Fibroblast of skin of scalp (primary cell): ENCODE measurements at places on chromosomes 16 and 17.
A peak's percentile ranks its signal among the peaks of the same experiment; 100 is the strongest.

DNA sequence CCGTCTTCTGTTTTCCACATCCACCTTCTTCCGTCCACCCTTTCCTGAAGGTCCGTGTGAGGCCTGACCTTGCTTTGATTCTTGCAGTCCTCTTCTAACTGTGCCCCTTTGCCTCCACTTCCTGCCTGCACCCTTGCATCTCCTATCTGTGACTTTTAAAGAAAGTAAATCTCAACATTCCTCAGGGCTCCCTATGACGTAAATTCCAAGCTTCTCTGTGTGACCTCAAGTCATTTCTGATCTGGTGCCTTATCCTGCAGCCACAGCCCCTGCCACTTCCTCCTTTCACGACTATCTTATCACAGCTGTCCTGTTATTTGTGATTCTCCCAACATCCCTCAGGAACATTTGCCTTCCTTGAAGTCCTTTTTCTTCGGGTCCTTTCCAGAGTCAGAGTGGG, 520.5 kb downstream of the CDH13 start:
- no peak for DNase-seq

- DNase-seq: peak; percentile 91
Measured at GRCh38 chr17:51035431-51035830, 85.2 kb downstream of the SPAG9 start.

GRCh38 chr16:63050391-63050790, 1014.2 kb upstream of the CDH8 start:
- DNase-seq: no peak

GRCh38 chr16:81608523-81609209, 164.1 kb downstream of the CMIP start:
- peak; percentile 88 for DNase-seq

DNA sequence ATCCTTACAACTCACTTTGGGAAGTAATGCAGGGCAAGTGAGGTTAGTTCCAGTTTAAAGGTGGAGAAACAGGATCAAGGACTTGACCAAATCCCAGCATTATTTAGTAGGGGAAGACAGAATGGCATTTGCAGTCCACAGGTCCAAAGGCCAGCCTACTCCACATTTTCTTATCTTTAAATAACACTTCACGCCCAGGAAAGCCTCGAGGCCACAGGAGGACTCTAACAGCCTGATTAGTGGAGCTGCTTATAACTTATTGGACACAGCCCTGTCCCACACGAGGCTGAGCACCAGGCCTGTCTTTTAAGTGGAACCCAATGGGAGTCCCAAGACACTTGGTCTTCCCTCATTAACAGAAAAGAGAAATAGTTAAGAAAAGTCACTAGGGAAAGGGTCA, 12.1 kb upstream of the HYDIN start:
- no peak for DNase-seq

GRCh38 chr17:2282297-2282873, 21.2 kb downstream of the SMG6 start:
- DNase-seq: peak; percentile 91

- DNase-seq: peak; percentile 72
Measured at GRCh38 chr17:41666708-41667279, 21.9 kb upstream of the EIF1 start.

DNA sequence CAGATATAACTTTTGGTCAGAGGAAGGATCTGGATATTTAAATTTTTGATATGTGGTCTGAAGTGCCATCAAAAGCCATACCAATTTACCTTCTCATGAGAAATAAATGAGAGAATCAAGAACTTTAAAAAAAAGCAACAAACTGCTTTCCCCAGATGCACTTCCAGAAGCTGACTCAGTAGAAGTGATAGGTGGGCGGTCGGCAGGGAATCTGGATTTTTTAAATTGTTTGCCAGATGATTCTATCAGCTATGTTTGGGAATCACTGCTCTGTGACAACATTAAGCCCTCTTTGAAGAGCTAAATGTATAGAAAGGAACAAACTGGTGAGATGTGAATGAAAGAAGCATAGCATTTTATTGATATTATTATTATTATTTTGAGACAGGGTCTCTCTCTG, 19.2 kb downstream of the CDH3 start:
- DNase-seq: peak; percentile 23
